Aorta (tissue), 5 donors: ENCODE measurements at places on chromosomes 13 and 19.

- DNase-seq = no peak
Measured at GRCh38 chr19:35608251-35608650, 4.3 kb upstream of the HAUS5 start.

- DNase-seq = no peak
Measured at GRCh38 chr13:73596382-73596781, 537.6 kb downstream of the KLF5 start.

- no peak for DNase-seq
Measured at GRCh38 chr13:108272333-108272732, 2.8 kb downstream of the TNFSF13B start.

DNA sequence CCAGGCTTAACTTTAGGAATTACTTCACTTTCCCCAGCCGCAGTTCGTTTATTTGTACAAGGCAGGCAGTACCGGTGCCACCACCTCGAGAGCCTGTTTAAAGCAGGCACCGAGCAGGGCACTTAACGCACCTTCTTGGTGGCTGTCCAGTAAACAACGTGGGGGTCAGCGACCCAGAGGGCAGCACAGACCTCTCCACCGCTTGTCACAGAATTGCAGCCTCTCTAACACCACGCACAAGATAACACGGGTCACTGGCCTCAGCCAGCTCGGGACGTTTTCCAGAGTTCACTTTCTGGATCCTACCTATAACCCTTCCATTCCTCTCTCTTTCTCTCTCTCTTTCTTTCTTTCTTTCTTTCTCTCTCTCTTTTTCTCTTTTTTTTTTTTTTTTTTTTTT is 16.8 kb upstream of the ELAVL1 start:
- no peak for DNase-seq

- DNase-seq = no peak
Measured at GRCh38 chr13:30523211-30523610, 57.5 kb upstream of the HMGB1 start.

DNA sequence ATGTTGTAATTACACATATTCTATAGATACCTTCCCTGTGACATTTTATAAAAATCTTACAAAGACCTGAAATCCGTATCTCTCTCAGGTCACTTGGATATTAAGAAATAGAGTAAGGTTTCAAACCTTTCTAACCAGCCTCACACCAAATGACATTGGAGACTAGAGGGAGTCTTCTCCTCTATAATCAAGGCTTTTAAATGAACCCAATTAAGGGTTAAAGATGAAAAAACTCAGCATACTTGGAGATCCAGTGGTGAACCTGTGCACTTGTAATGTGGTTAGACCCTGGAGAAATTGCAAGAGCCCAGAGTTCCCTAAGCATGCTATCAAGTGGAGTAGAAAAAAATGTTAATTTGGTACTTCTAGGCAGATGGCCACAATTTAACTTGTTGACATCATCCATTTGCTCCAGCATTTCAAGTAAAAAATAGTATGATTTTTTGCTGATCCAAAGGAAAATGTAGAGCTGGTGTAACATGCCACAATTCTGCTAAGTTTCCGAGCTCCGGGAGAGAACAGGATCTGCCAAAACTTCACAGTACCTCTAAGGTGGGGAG is 554.1 kb upstream of the MIR17HG start:
- DNase-seq = no peak
